NCI-H187 treated with DMSO at 0.1 percent for 48 hours (cell line): ENCODE measurements at places on chromosomes 11 and 22.

DNA sequence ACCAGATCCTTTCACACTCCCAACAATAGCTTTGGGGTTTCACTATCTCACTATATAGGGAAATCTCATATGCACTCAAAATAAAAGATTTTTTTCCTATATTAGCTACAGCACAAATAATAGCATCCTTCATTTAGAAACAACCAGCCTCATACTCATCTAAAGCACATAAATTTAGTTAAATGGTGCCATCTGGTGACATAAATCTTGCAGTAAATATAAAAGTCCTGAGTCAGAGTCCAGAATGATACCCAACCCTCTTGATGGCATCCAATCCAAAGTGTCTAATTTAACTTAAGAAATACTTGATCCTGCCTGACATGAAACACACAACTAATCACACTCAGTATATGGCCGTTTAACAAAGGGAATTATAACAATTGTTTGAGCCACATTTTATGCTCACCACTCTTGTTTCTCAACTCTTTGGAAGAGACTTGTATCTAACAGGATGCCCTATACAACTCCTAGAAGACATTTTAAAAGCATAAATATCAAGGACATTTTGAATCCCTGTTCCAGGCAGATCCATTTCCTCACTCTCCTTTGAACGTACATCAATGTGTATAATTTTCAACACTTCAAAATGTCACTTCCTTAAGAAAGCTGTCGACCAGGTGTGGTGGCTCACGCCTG is 36.2 kb downstream of the DLG2 start:
- DNase-seq, result no peak

DNA sequence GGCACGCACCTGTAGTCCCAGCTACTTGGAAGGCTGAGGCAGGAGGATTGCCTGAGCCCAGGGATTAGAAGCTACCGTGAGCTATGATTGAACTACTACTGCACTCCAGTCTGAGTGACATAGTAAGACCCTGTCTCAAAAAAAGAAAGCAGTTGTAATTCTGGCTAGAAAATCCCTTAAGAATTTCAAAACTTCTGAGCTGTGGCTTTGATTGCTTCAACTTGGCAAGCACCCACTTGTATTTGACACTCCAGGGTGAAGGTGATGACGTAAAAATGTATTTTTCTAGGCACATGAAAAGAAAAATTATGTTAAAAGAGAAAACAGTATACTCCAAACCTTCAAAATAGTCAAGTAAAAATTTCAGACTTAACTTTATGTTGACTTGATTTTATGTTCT is 23.6 kb upstream of the ALKBH3 start:
- DNase-seq, result no peak

- no peak for DNase-seq
Measured at GRCh38 chr11:72100462-72100861, 2.6 kb downstream of the LAMTOR1 start.

GRCh38 chr22:46006379-46007002 is 29.5 kb upstream of the WNT7B start:
- DNase-seq, result no peak

DNA sequence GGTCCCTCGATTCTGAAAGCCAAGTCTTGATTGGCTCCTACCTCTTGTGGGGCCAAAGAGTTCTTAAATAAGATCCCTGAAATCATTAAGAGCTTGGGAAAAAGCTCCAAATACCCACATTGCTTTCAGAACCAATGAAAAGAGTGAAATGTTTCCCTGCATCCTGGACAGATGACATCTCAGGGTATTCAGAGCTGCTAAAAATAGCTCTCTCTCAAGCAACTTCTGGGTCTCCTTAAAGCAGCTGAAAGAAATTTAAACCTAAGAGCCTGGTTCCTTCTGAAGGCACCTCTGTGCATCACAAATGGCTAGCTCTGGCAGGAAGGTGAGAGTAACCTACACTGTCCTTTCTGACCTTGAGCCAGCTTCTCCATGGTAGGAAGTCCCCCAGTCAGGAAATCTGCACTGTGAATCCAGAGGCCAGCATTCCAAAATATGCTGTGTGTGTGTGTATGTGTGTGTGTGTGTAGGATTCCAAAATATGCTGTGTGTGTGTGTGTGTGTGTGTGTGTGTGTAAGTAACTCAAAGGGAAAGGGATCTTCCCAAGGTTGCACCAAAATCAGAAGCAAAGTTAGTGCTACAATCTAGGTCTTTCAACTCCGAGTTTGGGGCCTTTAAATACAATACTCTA is 50.1 kb downstream of the RELT start:
- no peak for DNase-seq

- no peak for DNase-seq
Measured at GRCh38 chr22:20256027-20256426, 12.1 kb downstream of the RTN4R start.

DNA sequence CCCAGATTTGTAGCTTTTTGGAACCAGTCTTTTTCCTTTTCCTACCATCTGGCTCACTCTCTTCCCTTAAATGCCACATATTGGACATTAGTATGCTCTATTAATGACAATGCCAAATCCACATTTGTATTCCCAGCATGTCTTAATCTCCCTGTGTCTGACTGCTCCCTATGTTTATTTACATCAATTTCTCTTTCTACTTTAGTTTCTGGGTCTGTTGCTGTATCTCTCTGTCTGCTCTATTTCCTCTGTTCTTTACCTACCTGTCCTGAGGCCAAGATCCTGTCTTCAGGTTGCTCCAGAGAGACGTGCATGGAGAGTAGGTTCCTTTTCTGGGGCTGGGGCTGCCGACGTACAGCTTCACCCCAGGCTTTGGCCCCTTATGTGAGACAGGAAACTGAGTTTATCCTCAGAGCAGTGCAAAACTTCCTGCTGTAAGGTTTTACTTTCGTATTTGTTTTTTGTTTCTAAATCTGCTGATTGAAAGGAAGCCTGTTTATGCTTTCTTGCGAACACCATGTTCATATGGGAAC is 25.6 kb downstream of the OR2AG2 start:
- DNase-seq, result no peak

- DNase-seq, result no peak
Measured at GRCh38 chr11:8908099-8908498, 2.9 kb upstream of the AKIP1 start.
